ENCODE measurements at places on chromosomes 4 and X.

GRCh38 chrX:144946666-144947065, 300.6 kb upstream of the SPANXN1 start:
- no peak for DNase-seq

DNA sequence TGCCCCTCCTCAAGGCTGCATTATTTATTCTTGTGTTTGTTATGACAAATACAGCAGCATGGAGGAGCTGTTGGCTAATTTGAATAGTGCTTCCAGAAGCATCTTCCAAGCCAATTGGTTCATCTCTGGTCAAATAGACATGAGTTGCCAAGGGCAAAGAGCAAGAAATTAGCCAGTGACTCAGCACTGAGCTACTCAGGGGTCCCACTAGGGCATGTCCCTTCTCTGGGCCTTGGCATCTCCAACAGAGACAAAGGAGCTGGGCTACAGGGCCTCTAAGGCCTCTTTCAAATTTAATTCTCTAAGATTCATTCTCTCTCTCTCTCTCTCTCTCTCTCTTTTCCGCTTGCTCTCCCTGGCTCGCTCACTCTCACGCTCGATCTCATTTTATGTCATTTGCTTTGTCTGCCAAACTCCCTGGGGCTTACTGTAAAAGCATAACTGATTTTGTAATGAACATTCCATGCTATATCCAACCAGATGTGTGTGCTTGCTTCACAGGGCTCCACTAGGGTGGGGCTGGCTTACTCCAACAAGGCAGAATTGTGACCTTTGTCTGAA, 86.7 kb upstream of the MAGEA4 start:
- DNase-seq = no peak

DNA sequence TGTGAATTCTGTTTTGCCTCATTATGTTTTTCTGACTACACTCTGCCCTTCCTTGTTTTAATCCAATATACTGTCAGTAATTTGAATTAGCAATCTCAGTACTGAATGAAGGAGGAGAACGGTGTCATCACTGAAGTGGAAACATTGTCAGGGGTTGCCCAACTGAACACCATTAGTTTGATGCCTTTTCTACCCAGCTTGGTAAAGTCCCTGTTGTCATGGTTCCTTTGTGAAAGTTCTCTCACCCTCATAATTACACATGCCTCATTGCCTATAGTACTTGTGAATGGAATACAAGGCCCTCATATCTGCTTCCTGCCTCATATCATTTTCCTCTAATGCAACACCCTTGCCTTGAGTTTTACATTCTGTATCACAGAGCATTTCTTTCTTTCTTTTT, 76.9 kb downstream of the RRAGB start:
- DNase-seq = no peak

- DNase-seq = peak; percentile 22
These were observed 1.4 kb downstream of the HGFAC start for GRCh38 chr4:3442959-3443749.

DNA sequence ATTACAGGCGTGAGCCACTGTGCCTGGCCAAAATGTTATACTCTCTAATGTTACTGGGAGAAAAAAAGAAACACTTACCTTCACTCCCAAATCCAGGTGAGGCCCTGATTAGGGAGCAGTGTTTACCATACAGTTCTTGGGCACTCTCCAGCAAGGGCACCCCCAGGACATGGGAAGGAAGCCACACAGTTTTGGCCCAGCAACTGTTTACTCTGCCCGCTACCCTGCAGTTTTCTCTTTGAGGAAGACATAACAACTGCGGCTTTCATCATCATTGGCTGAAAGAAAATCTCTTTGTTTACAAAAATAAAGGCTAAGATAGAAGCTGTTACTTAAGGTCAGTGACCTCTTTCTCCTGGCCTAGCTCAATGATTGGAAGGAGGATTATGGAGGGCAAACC, 145.5 kb upstream of the DUSP21 start:
- no peak for DNase-seq

DNA sequence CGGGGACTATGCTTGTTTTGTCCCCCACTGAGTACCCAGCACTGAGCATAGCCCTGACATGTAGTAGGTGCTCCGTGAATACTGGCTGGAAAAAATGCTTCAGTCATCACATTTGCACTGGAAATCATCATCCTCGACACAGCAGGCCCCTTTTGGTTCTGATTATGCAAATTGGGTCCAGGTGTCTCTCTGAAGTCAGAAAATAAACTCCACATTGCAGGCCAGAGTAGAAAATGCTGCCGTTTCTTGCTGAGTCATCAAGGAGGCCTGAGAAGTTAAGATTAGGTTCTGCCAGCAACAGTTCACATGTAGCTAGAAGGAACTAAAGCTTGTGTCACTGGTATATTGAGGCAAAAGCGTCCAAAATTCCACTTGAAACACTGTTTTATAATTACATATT, 15.0 kb upstream of the STK32B start:
- no peak for DNase-seq

DNA sequence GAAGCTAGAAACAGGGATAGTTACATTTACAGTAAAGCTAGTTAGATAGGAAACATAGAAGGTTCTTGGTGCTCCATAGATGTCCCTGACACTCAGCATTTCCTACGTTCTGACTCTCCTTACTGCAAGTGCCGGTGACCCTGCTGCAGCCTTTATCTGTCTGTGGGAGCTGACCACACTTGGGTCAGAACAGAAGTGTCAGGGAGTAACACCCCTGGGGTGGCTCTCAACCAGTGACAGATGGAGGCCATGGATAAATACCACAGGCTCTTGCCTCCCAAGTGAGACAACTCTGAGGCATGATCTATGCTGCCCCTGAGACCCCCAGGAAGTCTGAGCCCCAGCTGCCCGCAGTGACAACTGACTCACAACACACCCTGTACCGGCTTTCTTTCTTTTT, 69.8 kb downstream of the ANXA3 start:
- no peak for DNase-seq

- DNase-seq = no peak
These were observed 37.3 kb downstream of the RRAGB start for GRCh38 chrX:55754861-55755294.

DNA sequence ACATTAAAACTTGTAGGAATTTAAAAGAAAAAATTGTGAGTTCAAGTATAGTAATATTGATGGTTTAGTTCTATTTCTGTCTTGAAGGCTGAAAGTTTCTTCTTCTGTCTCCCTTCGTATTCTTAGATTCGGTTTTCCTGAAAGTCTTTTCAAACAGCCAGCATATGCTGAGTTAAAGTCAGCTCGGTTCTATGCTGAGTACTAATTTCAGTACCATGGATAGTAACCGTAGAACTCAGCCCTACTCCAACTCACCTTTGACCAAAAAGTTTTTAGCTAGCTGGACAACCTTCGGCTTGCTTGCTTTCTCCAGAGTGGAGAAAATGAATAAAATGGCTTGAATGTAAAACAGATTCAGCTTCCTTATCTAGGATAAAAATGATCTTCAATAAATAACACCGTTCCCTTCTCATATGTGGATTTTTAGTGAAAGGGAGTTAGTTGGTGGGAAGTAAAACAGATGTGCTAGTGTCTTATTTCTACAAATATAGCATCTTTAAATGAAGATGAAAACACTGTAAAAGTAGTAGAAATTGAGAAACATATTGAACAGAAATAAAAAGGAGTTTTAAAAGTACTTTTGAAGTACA, 5.2 kb downstream of the POU4F2 start:
- DNase-seq = no peak

DNA sequence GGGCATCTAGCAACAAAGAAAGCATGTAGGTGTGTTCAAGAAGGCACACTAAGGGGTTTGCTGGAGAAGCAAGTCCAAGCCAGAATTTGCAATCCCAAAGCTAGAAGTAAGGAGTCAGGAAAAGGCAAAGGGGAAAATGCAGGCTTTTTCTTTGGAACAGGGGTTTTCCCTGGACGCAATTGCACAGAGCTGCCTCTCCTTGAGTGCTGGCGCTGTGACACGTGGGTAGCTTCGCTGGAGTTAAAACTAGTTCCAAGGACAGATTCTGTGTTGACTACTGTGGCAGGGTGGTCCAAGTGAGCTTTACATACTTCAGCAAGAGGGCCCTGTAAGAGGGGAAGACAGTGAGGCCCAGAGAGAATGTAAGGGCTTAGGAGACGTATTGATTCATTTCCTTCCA, 277.1 kb downstream of the ADGRA3 start:
- DNase-seq = no peak

- DNase-seq = no peak
These were observed 130.4 kb upstream of the RADX start for GRCh38 chrX:106481341-106481740.

GRCh38 chr4:16418814-16419213, 192.5 kb upstream of the TAPT1 start:
- no peak for DNase-seq

DNA sequence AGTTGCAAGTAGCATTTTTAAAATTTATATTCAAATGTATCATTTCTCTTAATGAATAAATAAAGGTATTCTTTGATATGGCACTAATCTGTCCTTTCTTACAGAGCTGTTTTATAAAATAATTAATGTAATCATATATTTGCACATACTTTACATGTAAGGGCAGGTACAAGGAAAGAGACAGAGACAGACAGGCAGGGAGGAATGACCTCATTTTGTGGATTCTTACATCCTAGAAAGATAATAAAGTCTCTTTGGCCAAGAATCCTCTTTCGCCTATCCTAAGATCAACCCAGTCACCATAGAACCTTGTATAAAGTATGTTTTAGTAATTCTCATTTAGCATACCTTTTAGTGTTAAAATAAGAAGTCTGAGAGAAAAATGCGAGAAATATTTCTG, 98.5 kb upstream of the CTSO start:
- no peak for DNase-seq

DNA sequence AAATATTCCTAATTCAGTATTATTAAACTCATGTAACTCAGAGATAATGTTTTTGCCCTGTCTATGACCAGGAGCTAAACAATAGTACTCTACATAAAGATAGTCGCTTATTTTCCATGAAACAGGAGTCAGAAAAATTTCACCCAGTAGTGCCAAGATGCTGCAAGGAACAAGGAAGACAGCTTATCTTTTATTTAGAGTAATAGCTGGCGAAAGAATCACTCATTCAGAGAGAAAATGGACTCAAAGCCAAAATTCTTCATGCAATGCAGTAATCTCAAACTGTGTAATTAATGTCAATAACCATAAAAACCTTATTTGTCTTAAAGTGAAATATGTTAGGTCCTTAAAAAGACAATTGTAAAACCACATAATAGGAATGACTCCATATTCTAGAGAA, 477.8 kb downstream of the ANKRD50 start:
- no peak for DNase-seq

DNA sequence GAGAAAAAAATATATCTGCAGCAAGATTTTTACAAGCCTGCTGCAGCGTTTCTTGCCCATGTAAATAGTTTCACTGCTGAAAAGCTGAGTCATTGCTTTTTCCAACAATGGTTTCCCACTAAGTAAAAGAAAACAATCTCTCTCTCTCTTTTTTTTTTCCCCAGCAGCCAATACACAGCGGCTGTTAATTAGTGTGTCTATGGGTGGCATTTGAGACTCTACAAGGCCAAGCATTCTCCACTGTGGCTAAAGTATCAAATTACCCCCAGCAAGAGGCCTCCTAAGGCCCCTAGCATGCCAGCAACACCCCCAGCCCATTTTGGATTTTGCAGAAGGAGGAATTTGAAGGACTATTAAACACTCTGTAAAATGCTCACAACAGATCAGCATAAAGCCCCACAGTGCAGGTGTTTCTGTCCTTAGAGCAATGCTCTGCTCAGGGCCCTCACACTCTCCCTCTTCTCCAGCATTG, 837.4 kb downstream of the TRIML1 start:
- DNase-seq = peak; percentile 35

- DNase-seq = no peak
These were observed 118.3 kb downstream of the MGST2 start for GRCh38 chr4:139783741-139784484.

DNA sequence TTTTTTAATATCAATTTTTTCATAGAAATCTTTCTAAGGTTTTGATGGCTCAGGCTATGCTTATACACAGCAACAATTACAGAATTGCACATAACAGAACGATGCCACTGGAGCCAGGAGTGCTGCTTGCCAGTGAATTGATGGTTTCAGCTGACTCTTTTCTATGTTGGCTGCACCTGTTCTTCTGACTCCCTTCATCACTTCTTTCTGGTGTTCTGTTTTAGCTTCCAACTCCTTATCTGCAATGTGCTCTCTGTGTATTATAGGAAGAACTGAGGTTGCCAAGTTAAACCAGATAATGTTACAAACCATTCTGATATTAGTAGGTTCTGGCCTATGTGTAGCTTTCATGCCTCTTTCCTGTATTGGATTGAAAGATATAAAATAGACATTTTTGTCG, 11.6 kb upstream of the VEGFD start:
- no peak for DNase-seq

GRCh38 chr4:66000510-66001117, 330.3 kb upstream of the EPHA5 start:
- no peak for DNase-seq

DNA sequence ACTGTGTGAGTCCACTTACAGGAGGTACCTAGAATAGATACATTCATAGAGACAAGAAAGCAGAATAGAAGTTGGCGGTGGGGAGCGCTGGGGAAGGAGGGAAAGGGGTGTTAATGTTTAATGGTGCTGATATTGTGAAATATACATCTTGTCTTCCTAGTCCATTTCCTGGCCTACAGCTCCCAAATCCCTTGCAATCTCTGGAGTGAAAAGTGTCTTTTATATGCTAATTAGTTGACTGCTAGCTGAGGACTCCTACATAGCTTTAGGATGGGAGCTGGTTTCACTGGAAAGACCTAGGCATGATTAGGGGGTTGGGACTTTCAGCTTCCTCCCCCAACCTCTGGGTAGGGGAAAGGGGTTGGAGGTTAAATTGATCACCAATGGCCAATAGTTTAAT, 36.0 kb downstream of the FUNDC1 start:
- DNase-seq = no peak

DNA sequence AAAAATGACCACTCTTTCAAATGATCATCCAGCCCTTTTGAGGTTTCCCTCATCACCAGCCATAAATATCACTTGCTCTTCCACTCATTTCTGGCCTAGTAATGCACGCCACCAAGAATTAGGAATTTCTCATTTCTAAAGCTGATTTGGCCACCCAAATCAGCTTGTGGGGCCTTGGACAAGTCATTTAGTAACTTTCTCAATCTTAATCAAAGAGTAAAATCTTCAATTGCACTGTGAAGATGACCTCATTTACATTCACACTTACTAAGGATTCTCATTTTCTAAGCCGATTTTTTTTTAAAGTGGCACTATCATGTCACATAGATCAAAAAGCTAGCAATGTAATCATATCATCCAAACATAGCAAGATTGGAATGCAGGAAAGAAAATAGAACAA, 150.0 kb upstream of the HHIP start:
- DNase-seq = no peak

GRCh38 chr4:61201561-61201960, 1.4 kb downstream of the ADGRL3 start:
- DNase-seq = no peak

DNA sequence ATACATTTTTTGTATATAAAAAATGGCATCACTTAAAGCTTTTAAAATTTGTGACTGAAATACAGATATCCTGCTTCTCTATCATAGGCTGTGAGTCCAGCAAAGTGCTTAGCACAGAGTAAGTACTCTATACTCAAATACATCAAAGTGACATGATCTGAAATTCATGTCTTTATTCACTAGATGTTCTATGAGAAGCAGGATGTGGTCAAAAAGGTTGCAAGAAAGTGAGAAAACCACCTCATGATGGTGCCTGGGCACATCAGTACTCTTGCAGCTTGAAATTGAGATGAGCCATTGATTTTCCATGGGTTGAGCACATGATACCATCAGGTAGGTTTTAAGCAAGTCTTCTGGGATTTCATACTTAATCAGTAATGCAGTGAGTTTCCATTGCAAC, 20.4 kb upstream of the SFRP2 start:
- DNase-seq = no peak

Measured in NCI-H187 (cell line).